ENCODE measurements at places on chromosomes 6 and 20.

GRCh38 chr6:4294636-4295035 is 159.3 kb upstream of the ECI2 start:
- no peak for DNase-seq

DNA sequence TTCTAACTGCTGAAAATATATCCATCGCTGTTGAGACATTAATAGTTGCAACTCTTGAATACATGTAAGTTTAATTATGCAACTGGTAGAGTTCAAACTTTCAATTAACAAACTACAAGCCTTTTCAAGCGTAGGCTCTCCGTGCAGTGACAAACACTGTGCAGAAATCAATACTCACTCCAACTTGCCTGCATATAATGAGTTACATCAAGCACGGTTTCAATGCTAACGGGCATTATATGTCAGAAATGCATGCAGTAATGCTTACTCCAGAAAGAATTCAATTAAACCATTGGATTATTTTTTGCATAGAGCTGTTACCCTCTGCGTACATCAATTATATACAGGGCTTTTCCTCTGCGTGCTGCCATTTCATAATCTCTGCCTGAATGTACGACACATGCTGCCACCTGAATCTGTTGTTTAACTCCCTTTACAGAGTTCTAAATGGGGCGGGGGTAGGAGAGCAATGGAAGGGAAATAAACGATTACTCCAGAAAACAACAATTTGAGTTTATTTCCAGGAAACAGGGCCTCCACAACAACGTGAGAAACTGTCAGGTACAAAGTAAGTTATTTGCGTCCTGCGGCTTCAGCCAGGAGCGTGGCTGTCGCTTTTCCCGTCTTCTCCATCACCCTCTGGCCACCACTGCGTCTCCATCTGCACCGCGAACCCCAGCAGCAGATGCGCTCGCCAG is 1.8 kb downstream of the PTPRK start:
- no peak for DNase-seq

DNA sequence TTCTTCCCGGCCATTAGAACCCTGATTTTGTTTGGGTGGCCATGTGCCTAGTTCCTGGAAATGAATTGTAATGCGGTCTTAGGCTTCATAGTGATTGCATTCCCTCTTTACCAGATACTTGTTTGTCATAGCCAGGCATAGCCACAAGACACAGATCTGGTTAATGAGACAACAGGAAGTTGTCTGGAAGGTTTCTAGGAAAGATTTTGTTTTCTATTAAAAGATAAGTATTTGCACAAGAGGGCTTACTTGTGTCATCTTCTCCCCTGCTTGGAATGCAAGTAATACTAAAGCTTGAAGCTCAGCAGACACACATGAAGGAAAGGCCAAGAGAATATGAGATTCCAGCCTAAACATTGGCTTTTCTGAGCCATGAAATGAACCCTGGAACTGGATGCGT is 12.9 kb downstream of the FARS2 start:
- no peak for DNase-seq

DNA sequence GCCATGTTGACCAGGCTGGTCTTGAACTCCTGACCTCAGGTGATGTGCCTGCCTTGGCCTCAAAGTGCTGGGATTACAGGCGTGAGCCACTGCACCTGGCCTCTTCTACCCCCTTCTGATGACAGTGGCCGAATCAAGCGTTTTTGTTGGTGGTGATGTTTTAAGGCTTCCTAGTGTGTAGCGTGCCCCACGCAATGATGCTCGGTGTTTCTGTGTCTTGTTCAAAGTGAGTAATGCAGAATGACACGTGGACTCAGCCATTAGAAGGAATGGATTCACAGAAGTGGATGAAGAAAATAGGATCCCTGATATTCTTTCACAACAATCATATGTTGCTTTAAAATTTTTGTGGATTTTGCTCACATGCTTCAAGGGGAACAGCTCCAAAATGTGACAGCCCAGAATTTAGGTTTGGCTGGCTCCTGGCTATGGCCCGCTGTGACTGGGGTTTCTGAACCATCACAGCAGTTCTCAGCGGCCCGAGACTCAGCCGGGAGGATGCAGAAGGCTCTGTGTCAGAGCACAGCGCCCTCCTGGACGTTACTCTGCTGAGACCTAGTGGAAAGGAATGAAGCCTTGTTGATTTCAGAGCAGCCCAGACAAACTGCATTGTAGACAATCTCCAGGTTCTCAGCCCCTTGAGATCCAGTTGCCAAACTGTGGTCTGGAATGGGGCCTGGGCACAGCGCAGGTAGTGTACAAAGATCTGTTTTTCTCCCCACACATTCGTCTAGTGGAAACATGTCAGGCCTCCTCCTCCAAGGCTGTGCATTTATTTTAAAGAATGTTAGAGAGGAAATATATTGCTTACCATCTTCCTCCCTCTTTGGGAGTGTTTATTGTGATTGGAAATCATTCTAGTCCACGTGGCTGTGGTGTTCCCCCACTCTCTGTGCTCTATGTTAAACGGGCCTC is 57.6 kb upstream of the TIAM2 start:
- no peak for DNase-seq

GRCh38 chr20:1712634-1713624 is 55.4 kb upstream of the SIRPG start:
- no peak for DNase-seq

DNA sequence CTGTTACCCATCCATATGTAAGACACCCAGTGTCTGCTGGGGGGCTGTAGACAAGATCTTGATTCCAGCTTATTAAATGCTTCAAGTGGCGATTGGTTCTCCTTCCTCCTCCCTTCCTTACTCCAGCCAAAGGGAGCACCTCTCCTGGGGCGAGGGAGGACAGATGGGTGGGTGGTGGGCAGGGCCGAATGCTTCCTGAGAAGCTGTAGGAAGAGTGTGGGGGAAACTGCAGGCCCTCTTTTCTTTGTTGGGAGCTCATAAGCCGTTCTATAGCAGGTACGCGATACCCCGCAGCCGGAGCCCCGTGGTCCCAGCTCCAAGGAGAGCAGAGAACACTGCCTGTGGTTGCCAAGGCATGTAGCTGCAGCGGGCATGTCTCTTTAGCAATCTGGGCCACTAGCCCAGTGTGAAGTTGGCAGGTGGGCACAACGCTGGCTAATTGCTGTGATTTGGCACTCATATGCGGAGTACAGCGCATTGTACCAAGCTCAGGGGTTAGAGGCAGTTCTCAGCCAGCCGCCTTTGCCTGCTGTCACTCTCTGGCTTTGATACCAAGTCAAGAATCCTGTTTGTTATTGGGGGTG is 14.7 kb upstream of the KCNG1 start:
- DNase-seq, result no peak

DNA sequence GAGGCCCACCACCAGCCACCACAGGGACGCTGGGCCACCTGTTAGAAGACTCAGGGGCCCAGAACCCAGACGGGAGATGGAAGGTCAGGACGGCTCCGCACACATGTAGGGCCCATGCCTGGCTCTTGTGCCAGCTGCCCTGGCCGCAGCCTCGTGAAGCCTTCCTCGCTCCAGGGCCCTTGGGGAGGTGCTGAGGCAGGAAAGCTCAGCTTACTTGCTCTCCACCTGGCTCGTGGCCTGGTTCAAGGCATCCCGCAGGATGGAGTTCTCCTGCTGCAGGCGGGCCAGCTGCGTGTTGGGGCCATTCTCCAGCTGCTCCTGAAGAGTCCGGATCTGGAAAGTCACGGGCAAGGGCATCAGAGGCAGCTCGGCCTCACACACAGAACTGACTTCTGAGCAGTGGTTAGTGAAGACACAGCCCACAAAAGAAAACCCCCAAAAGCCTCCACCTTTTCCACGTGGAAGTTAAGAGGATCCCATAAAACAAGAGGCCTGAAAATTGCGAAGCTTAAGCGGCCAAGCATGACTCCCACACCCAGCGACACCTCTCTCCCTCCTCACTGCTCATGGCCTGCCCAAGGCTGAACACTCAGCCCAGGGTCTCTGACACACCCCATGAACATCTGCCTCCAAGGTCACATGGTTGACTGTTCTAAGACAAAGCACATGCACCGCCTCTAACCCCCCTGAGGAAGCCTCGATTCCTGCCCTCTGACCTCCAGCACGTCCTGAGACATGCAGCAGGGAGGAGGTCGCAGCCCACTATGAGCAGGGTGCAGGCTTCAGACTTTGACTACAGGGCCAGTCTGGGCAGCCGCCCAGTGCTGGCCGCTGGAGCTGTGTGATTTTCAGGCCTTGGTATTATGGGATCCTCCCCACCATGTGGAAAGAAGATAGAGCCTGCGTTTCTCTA is 46.5 kb downstream of the RRBP1 start:
- no peak for DNase-seq

GRCh38 chr6:116492331-116493067 is 18.9 kb upstream of the CALHM5 start:
- no peak for DNase-seq

DNA sequence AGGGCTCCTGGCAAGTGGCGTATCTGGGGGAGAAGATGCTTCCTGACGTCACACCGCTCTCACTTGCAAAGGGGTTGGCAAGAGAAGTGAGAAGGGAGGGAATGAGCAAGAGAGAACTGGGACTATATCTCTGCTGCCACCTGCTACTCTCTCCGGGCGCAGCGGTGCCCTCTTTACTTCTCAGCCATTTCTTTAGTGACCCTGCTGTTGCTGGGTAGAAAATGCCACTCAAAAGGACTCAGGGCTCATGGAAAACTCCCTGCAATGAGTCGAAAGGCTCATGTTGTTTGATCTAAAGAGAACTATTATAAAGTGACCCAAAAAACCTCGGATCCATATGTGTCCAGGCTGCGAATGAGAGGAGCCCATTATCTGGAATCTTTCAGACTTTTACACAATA is 401.8 kb downstream of the SAMD5 start:
- no peak for DNase-seq

DNA sequence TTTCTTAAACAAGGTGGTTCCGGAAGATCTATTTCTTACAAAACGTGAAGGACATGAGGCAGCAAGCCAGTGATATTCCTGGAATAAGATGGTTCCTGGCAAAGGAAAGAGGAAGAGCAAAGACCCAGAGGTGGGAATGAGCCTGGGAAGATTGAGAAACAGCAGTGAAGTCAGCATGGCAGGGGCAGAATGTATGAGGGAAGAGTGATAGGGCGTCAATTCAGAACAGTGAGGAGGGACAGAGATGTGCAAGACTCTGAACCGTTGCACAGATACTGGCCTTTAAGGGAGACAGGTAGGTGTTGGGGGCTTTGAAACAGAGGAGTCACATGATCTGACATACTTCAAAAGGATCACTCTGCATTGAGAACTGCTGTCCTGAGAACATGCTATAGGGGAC is 338.3 kb downstream of the CBLN4 start:
- DNase-seq, result no peak

DNA sequence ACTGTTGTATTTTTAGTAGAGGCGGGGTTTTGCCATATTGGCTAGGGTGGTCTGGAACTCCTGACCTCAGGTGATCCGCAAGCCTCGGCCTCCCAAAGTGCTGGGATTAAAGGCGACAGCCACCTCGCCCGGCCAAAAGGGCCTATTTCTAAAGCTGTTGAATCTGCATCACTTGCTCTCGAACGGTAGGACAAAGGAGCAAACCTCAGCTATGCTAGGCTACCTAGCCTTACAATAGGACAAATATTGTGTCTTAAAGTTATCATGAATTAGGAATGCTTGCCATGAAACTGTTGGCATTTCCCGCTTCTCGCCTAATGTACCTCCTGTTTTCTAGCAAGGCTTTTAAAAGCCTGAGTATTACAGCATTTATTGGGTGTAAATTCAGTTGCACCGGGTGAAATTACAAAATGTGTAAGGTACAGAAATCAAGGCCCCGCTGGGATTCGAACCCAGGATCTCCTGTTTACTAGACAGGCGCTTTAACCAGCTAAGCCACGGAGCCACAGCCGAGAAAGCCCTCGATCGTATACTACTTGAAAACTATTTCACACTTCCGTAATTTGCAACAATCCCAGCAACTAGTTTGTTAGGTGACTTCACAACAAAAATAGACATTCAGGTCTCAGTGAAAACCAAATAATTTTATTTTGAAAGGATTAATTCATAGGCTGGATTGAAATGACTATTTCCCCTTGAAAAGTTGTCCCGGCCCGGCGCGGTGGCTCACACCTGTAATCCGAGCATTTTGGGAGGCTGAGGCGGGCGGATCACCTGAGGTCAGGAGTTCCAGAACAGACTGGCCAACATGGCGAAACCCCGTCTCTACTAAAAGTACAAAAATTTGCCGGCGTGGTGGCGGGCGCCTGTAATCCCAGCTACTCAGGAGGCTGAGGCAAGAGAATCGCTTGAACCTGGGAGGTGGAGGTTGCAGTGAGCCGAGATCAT is 211.6 kb upstream of the ZNF184 start:
- DNase-seq, result peak; percentile 36

DNA sequence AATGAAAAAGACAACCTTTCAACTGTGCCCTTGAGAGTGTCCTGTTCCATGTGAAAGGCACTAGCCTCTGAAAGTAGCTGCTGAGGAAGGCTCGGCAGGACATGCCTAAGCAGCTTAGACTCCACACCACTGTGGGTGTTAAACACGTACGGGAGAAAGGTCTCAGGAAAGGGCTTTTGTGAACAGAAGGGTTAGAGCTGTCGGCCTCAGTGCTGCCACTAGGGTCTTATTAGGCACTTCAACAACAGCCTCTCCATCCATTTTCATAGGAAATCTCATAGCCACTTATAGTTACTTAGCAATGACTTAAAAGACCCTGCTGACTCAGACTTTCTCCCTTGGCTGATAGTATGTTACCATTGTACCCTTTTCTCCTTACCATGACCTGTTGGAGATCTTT is 662.8 kb downstream of the TBC1D32 start:
- no peak for DNase-seq

GRCh38 chr20:22604815-22605214 is 20.4 kb upstream of the FOXA2 start:
- no peak for DNase-seq

DNA sequence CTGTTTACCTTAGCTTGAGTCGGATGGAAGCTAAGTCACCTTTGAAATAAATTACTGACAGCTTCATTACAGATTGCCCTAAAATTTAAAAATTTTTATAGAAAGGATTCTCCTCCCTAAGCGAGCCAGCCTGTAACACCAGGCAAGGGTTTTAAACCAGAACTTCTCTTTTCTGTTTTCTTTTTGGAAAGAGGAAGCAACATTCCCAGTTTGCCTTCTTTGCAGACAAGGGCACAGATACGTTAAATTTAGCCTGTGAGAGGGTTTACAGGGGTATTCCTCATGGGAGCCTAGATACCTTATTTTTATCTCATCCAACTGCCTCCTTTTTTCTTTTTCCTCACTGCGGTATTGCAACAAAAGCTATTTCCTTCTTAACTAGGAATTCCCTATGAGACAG is 45.0 kb downstream of the GNAS start:
- DNase-seq, result no peak

GRCh38 chr6:149855741-149856140 is 8.4 kb downstream of the LRP11 start:
- DNase-seq, result no peak

GRCh38 chr6:140153703-140154102 is 779.3 kb upstream of the CITED2 start:
- no peak for DNase-seq

DNA sequence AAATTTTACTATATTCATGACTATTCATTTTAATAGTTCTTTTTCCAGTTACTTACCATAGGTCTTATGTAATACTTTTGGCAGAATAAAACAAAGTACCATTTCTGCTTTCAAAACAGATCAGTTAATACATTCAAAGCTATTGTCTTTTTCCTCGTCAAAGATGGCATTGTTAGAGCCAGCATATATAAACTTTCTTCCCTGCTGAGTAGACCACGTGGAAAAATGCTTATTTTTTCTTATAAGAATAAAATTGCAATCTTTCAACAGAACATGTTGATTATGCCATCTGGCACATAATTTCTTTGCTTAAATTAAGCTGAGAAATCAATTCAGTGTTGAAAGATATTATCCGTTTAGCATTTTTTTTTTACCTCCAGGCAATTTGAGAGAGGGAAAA is 34.9 kb upstream of the EXOC2 start:
- no peak for DNase-seq

- DNase-seq, result no peak
These were observed 7.4 kb downstream of the STK35 start for GRCh38 chr20:2108987-2109386.
